ENCODE measurements at places on chromosomes 16 and 17.

GRCh38 chr16:65121870-65122723, at the start of gene CDH11:
TSS of gene CDH11 (minus strand) at chr16:65122063. CDS start at chr16:65004869, 117,194 bp downstream.
- no peak for DNase-seq

- DNase-seq, result no peak
Measured at GRCh38 chr17:64209983-64210382, 53.1 kb downstream of the TEX2 start.

GRCh38 chr17:68613739-68614298, 12.7 kb upstream of the FAM20A start:
- peak; percentile 41 for DNase-seq

GRCh38 chr17:77329741-77330531, 189.2 kb downstream of the SEC14L1 start:
- DNase-seq, result no peak

DNA sequence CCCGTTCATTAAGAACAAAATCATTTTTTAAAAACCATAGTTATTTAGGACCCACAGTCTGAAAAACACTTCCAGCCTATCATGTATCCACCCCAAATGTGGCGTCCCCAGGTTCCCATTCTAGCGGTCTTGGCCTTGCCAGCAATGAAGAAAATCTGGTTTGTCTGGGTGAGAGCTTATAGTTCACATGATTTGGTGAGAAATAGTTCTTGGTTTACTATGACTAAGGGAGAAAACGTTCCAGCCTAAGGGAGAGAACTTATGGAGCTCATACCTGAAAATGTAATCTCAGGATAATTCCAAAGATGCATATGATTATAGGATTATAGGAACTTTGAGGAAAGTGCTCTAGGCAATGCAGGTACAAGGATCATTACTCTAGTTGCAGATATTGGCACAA, 4.8 kb downstream of the MARVELD3 start:
- DNase-seq, result no peak

- DNase-seq, result no peak
Measured at GRCh38 chr17:77490361-77491183, 349.8 kb downstream of the SEC14L1 start.

GRCh38 chr17:40167685-40168261, 9.5 kb upstream of the RAPGEFL1 start:
- no peak for DNase-seq

GRCh38 chr16:8493972-8494371, 96.3 kb downstream of the TMEM114 start:
- DNase-seq, result no peak

DNA sequence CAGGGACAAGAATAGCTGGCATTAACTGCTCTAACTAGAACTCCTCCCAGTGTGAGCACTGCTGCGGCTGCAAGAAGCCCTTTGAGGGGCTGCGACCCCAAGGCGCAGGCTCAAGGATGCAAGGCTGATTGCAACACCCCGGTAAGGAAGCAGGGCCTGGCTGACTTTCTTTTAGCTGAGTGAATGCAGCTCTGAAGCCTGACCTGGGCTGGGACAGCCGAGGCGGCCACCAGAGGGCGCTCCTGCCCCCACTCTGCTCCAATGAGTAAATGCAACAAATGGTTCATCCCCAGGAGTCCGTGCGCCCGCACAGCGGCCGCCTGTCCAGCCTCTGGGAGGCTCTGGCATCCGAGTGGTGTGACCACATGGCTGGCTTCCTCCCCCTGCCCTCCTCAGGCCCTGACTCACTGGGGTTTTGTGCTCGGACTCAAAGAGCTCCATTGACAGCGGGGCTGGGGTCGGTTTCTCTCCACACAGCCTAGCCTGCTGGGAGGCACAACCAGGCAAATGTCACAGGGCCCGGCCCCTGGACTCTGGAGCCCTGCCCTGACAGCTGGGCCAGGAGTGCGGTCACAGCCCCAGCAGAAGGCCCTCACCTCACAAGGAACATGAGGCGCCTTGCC, at the start of gene SMIM5:
SMIM5 (plus strand) TSS at position 572 of the 623 bp plus-strand sequence. CDS start 6,768 bp downstream, outside the sequence.
- peak; percentile 91 for DNase-seq

- DNase-seq, result no peak
Measured at GRCh38 chr16:75506574-75506973, 11.3 kb upstream of the CHST6 start.

GRCh38 chr17:16449121-16449570, 33.8 kb downstream of the TRPV2 start:
- no peak for DNase-seq

DNA sequence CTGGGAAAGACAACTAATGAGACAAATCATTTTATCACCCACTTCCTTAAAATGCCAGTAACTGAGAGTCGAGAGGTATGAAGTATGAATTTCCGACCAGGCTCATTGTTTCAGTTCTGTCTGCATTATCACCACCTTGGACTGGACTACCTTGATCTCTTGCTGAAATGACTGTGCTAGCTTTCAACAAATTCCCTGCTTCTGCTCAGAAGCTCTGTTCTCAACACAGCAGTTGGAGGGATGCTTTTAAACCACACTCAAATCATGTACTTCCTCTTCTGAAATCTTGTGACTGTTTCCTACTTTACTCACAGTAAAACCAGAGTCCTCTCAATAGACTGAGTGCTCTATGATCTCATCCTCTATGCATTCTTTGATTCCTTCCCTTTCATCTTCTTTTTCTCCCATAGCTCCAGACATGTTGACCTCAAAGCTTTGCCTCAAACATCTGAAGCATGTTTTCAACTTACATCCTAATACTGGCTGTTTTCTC, 195.8 kb downstream of the KCNJ2 start:
- DNase-seq, result no peak

GRCh38 chr16:27985981-27986380, 77.5 kb downstream of the GSG1L start:
- no peak for DNase-seq

DNA sequence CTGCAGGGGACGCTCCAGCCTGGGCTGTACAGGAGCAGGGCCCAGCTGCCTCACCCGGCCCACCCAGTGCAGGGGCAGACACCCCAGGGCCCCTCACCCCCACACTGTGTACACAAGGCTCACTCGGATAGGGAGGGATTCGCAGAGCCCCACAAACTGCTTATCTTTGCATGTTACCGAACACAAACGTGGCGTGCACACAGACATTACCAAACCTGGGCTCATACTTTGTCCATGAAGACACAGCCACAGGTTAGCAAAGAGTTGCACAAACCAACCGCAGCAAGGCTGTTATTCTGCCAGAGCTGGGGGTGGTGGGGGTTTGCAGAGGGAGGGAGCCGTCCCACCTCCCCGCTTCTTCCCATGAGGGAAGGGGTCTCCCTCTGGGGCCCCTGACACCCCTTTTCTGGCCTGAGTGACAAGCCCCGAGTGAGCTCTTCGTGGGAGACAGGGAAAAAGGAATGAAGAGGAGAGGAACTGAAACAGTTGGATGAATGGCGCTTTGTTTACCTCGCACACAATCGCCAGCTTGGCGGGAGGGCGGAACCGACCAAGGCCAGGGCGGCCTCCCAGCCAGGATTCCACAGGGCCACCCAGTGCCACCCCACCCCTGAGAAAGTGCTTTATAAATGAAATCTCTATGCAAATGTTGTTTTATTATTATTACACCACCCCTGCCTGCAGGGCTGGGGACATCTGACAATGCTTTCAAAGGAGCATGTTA, 434 bp upstream of the CPSF4L start:
- DNase-seq, result no peak

GRCh38 chr17:77654296-77654695, 304.2 kb upstream of the TNRC6C start:
- no peak for DNase-seq

GRCh38 chr17:14323522-14323981, 22.7 kb downstream of the HS3ST3B1 start:
- DNase-seq, result no peak

- no peak for DNase-seq
Measured at GRCh38 chr17:66684731-66685130, 150.2 kb upstream of the CACNG5 start.

DNA sequence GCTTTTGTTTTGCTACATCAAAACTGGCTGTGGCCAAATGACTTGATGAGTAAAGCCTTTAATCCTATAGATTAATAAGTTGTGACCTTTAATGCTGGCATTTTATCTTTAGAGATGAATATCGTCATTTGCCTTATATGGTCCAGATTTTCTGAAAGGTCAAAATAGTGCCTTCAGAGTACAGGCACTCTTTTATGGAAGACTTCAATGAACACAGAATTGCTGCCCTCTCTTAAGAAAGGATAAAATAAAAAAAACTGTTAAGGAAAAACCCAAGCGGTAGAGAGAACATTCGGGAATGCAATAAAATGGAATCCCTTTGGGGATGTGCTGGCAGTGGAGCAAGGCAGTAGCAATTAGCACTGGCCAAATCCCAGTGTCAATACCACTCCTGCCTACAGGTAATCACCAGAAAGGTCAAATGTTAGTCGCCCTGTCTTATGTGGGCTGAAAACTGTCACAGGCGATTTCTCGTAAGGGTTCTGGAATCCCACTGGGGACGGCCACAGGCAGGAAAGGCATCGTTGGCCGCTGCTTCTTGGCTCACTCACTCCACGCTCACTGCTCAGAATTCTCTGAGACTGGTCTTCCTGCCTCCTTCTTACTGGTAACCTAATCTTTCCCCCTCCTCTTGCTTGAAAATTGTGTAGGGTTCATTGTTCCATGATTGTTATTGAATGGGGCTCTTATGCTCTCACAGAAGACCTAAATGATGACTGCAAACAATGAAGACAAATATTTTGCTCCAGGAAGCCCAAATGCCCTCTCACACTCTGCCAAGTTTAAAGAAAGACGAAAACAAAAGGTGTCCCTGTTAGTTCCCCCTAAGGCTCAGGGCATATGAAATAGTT, 45.4 kb upstream of the HSBP1 start:
- no peak for DNase-seq

- DNase-seq, result no peak
Measured at GRCh38 chr16:20344611-20345010, 7.9 kb downstream of the UMOD start.

GRCh38 chr16:88534638-88535190, 35.5 kb upstream of the ZC3H18 start:
- DNase-seq, result peak; percentile 56
